Kidney epithelial cell (primary cell): ENCODE measurements at places on chromosomes 5 and 9. TPM values are rescaled to one million over a fixed set of nuclear protein-coding genes. Genes with fewer than 3 reads are reported as not detected.

Gene ENTPD2
- 0.21 TPM in 1 of 2 replicates, not detected in the other for total RNA-seq

Gene SUSD3
- total RNA-seq: 0.89 and 1.3 TPM in 2 replicates

Gene LCN15
- not detected in 2 replicates for total RNA-seq

Gene FOXD1
- total RNA-seq: 14.7 and 22.0 TPM in 2 replicates

Gene BTNL8
- total RNA-seq: not detected in 2 replicates

Gene FASTKD3
- total RNA-seq: 16.2 and 17.0 TPM in 2 replicates

Gene SPINK14
- not detected in 2 replicates for total RNA-seq

Gene NRG2
- total RNA-seq: 0.07 TPM in 1 of 2 replicates, not detected in the other

Gene PCDHGA4
- total RNA-seq: 3.5 and 3.6 TPM in 2 replicates

Gene FOXD4L6
- total RNA-seq: not detected in 2 replicates

Gene PGGT1B
- total RNA-seq: 6.6 and 7.2 TPM in 2 replicates

Gene TSSK1B
- total RNA-seq: 0.38 TPM in 1 of 2 replicates, not detected in the other

DNA sequence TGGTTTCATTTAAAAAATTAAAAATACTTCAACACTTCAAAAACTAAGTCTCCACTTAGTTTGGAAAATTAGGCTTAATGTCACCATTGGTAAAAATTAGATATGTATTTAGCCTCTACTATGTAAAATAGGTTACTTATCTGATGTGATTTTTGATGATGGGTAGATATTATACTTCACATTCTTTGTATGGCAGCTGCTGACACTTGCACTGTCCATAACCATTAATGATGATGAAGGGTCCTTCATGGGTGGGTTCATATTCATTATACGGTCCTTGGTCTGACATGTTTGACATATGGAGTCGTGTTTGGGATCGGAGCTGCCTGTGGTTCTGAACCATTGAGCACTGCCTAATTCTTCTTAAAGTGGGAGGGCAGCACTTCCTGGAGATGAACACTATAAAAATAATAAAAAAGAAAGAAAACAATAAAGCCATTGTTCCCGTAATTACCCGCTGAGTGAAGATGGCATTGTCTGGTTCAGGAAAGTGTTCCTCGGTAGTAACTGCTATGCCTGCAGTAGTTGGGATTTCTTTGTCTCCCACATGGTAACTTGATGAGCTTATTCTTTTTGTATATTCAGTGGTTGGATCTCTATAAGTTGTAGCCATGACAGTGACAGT lies 2.2 kb downstream of the LRRTM2 start:
- DNase-seq: no peak

DNA sequence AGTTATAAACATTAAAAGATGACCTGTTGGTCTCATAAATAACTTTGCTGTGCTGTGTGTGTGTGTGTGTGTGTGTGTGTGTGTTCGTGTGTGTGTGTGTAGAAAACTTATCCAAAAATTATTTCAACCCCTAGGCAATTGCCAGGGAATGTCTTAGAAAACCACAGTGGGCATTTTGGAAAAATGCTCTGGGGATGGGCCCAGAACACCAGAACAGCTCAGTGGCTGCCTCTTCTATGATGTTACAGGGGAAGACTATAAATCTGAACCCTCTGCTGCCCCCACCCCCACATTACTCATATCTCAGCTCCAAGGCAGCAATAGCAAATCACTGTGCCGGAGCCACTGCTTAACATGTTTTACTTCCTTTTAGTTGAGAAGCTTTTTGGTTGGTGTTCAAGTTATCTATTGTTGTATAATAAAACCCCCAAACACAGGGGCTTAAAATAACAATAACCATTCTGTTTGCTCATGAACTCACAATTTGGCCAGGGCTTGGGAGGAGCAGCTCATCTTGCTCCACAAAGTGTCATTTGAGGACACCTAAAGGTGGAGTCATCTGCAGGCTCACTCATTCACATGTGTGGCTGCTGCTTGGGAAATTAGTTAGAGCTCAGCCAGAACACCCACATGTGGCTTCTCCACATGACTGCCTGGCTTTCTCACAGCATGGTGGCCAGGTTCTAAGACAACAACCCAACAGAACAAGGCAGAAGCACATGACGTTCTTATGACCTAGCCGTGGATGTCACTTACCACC lies 40.4 kb downstream of the ACTBL2 start:
- peak; percentile 85 for DNase-seq

- peak; percentile 57 for DNase-seq
Measured at GRCh38 chr9:3732077-3733038, 206.6 kb upstream of the RFX3 start.

GRCh38 chr9:135857843-135858242 lies 49.5 kb downstream of the CAMSAP1 start:
- DNase-seq: no peak

GRCh38 chr9:138112791-138113600 lies 235.4 kb downstream of the CACNA1B start:
- DNase-seq: no peak

- no peak for DNase-seq
Measured at GRCh38 chr9:115757461-115757860, 396.1 kb upstream of the PAPPA start.

DNA sequence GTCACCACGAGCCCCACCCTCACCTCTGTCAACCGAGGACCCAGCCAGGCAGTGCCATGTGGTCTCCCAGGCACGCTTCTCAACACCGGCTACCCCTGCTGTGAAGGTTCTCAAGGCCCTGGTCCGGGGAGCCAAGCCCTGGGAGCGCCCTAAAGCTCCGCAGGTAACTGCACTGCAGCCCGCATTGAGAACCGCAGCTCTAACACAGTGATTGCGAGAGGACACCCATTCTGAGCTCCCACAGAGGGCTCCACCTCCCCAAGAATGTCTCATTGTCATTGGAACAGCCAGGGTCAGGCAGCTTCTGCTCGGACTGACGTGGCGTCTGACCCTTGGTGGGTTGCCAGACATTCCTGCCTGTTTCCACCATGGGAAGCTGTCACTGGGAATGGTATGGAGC lies 88.3 kb downstream of the ANKRD33B start:
- no peak for DNase-seq

DNA sequence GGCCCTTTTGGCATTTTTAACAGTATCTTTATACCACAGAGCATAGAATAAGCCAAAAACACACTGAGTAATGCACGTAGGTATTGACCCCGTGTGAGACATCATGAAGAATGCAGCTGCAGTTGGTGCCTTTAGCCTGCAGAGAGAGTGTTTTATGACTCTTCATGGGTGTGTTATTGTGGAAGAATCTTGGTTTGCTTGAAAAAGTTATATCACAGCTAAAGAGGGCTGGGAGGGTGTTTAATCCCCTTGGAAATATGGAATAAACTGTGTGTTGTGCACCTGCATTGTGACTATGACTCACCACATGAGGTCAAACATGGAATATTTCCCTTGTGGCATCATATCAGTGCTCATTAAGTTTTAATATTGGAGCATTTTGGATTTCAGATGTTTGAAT lies 458.7 kb downstream of the CDH9 start:
- no peak for DNase-seq

GRCh38 chr5:140631831-140632365 lies 1.1 kb downstream of the CD14 start:
- no peak for DNase-seq

- no peak for DNase-seq
Measured at GRCh38 chr9:91775011-91775707, 174.9 kb downstream of the ROR2 start.

- no peak for DNase-seq
Measured at GRCh38 chr9:70035691-70036090, 8.0 kb upstream of the MAMDC2 start.

DNA sequence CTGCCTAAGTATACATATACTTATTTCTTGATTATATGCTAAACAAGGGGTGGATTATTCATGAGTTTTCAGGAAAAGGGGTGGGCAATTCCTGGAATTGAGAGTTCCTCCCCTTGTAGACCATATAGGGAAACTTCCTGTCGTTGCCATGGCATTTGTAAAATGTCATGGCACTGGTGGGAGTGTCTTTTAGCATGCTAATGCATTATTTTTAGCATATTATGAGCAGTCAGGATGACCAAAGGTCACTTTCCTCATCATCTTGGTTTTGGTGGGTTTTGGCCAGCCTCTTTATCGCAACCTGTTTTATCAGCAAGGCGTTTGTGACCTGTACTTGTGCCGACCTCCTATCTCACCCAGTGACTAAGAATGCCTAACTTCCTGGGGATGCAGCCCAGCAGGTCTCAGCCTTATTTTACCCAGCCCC lies 80.9 kb downstream of the ALDH7A1 start:
- no peak for DNase-seq

DNA sequence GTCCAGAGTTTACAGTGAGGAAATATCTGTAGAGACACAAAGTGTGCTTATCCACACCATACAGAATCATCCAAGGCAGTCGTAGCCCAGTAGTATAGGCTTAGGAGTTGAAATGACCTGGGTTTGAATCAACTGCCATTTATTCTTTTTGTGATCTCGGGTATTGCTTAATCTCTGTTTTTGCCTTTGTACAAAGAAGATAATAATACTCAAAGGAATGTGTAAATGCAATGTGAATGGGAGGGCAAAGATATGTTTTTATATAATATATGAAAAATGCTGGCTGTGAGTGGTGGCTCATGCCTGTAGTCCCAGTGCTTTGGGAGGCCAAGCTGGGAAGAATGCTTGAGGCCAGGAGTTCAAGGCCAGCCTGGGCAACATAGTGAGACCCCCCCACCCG lies 141.1 kb downstream of the SPATA31D1 start:
- DNase-seq: no peak

DNA sequence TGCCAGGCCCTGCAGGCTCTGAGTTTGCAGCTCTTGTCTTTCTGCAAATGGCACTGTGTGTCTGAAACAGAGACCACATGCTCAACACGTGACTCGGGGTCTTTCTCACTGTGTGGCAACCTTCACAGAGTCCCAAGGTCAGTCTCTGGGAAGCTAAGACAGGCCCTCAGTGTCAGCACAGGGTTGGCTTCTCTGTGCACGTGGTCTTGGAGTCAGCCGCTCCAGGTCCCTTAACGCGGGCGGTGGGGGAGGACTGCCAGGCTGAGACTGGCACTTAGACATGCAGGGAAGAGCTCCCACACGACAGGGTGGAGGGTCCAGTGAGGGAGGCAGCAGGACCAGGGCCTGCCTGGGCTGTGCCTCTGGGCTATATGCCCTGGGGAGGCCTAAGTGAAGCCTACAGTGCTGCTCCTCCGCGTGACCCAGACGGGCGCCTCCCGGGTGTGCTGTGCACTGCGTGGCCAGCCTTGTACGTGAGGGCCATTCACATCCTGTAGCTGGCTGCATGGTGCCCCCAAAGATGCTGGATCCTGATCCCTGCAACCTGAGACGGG lies 76.8 kb downstream of the ADAMTS2 start:
- no peak for DNase-seq

GRCh38 chr9:92717201-92718085 lies 47.2 kb downstream of the BICD2 start:
- DNase-seq: no peak

DNA sequence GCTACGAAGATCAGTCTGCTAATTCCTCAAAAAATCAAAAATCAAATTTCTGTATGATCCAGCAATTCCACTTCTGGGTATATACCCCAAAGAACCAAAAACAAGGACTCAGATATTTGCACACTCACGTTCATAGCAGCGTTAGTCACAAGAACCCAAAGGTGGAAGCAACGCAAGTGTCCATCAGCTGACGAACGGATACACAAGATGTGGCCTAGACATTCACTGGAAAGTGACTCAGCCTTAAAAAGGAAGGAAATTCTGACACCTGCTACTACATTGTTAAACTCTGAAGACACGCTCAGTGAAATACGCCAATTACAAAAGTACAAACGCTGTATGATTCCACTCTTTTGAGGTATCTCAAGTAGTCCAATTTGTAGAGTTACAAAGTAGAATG lies 93.3 kb downstream of the OTULIN start:
- no peak for DNase-seq

GRCh38 chr9:91120200-91120599 lies 241.5 kb downstream of the AUH start:
- no peak for DNase-seq

- peak; percentile 73 for DNase-seq
Measured at GRCh38 chr9:91495450-91495849, 71.8 kb upstream of the NFIL3 start.

GRCh38 chr9:27856748-27857147 lies 283.5 kb upstream of the C9orf72 start:
- no peak for DNase-seq

GRCh38 chr5:144467792-144468191 lies 297.1 kb downstream of the KCTD16 start:
- peak; percentile 18 for DNase-seq

DNA sequence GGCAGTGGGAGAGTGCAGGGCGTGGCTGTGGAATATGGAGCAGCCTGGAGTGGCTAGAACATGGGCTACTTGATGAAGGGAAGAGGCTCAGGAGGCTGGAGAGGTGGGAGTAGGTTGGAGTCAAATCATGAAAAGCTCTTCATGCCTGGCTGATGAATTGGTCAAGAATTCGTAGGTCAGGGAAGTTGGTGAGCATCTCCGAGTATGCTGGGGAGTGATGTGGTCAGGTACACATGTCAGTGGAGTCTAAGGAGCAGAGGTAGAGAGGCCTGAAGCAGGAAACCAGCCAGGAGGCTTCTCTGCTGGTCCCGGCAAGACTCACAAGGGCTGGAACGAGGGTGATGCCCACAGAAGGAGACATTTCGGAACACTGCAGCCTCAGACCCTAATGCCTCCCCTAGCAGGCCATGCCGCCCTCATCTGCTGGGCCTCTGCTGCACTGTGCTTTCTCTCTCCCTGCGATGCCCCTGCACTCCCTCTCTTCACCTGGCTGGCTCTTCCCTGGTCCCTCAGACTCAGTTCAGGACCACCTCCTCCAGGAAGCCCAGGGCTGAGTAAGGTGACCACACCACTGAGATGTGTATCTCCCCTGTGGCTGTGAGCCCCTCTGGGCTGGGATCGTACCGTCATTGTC lies 33.6 kb downstream of the TMOD1 start:
- no peak for DNase-seq

DNA sequence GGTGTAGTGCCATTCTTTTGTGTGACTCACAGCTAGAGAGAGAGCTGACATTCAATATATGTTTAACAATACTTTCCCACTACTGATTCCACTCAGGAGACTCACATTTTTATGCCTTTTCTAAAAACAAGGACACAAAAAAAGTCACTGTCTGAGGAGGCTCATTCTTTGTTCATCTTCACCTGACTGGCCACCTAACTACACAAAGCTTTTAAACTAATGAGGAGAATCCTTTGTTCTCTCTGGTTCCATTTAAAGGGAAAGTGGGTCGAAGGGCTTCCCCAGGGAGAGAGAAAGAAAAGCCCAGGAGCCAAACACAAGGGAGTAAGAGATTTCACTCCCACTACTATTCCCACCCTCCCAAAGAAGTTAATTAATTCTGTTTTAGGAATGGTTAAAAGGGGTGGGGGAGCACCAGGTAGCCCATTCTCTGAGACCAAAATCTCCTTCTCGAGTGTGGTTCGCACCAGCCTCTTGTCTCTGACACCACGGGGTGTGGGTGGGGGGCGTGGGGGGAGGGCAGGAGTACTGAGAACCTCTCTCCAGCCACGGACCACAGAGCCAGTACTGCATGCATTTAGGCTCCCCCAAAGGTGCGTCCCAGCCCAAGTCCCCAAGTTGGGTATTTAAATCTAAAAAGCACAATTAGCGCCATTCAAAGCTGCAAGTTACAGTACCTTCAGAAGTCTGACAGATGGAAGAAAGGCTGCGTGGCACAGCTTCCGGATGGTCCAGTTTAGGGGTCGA lies 747 bp downstream of the TRPM3 start:
- DNase-seq: no peak

GRCh38 chr9:109765830-109766229 lies 14.2 kb upstream of the PALM2AKAP2 start:
- DNase-seq: no peak
